ENCODE measurements at places on chromosomes 3 and 15.
A peak's percentile ranks its signal among the peaks of the same experiment; 100 is the strongest.

- DNase-seq = no peak
Observed at GRCh38 chr3:134822090-134822489, 27.0 kb downstream of the EPHB1 start.

GRCh38 chr15:58987491-58988005 lies at the start of gene RNF111:
Gene RNF111 (plus strand): TSS chr15:58987663. CDS start chr15:59030823, 43,160 bp downstream.
- DNase-seq = peak; percentile 81

DNA sequence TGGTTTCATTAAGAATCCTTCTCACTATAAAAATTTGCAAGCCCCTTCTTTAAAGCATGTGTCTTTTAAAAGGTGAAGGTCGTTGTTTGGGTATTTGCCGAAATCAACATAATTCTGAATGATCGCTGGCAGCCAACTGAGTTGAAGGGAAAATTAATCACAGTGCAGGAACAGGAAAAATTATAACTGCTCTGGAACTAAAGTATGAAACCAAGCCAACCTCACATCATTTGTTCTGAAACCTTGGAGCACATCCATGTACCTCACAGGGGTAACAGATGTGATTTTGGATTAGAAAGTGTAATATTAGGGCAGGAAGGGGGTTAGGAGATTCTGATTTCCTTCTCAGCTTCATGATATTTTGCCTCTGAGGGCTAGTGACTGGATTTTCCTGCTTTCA lies 52.2 kb upstream of the PTX3 start:
- no peak for DNase-seq

DNA sequence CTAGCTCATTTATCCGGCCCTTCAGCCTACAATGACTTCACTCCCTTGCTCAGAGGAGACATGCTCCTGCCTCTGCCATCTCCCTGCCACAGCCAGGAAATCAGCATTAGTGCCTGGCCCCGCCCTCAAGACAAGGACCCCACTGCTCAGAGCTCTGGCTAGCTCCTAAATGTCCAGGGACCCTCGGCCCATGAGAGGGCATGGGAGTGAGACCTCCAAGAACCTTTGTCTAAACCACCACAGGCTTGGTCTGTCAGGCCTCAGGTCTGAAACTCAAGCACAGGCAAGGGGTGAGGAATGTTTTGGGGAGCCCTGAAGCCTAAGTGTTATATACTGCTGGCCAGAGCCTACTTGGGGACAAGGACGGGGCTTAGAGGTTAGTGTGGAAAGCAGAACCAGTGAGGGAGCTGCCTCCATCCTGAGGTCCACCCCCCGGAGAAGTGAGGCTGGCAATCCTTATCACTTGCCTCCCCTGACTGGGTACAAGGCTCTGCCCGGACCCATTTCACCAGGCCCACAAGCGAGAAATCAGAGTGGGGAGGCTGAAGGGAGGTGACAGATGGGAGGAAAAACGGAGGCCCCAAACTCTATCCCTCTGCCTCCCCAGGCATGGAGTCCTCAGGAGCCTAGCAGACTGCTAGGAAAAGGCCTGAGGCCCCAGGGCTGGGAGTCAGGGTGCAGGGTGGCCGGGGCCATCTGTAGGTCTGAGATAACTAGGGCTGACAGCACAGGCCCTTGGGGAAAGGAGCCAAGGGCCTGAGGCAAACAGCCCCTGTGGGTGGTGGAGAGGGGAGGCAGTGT lies 18.8 kb downstream of the SHF start:
- no peak for DNase-seq

- no peak for DNase-seq
Observed at GRCh38 chr3:129563850-129564535, 21.0 kb downstream of the H1-8 start.

GRCh38 chr3:463252-464192 lies 267.0 kb downstream of the CHL1 start:
- DNase-seq = no peak

DNA sequence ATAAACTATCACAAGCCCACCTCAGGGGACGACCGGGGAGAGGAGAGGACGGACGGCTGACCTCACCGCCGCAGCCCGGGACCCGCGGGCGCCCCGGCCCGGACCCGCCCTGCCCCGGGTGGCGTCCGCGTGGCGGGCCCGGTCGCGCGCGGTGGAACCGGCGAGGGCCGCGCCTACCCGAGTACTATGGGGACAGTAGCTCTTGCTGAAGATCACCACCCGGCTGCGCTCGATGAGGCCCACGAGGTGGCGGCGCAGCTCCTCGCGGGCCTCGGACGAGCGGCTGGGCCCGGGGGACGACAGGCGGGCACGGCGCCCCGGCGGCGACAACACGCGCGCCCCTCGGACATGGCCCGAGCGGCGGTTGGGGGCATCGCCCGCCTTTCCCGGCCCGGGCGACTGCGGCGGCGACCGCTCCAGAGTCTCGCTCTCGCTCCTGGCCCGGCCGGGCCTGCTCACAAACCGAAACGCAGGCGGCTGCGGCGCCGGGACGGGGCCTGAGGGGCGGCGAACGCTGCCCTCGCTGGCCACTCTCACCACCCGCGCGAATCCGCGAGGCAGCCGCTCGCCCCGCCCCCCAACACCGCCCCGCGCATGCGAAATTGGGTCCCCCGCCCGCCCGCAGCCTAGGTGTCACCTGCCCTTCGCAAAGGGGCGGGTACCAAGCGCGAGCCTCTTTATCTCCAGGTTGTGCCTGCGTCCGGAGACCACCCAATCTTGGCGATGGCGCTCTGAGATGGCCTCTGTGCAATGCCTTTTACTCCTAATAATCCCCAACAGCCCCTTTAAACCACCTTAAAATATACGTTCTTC lies at the start of gene TXNRD3:
Gene TXNRD3, minus strand, starts transcription at position 554 of the 813 bp plus-strand sequence.
- peak; percentile 61 for DNase-seq

Data from activated CD4-positive, alpha-beta T cell treated with anti-CD3 and anti-CD28 coated beads for 1 hour (primary cell).